A549 treated with DMSO at 1 μM for 4 hours (cell line): ENCODE measurements at places on chromosomes 2 and 18. TPM values are rescaled to one million over a fixed set of nuclear protein-coding genes. Genes with fewer than 3 reads are reported as not detected.

Gene GKN2
- total RNA-seq, result 2.3 to 4.3 TPM (median 3.7 TPM) in 5 replicates

Gene LIMS4
- total RNA-seq, result 0.32 to 0.99 TPM (median 0.59 TPM) in 5 replicates

Gene LRP1B
- total RNA-seq, result not detected in 5 replicates

Gene PCARE
- total RNA-seq, result not detected in 5 replicates

Gene STARD7
- total RNA-seq, result 95.6 to 110 TPM (median 106 TPM) in 5 replicates

Gene TLK1
- 20.9 to 28.5 TPM (median 26.4 TPM) in 5 replicates for total RNA-seq

Gene CD302
- total RNA-seq, result 2.0 to 2.8 TPM (median 2.4 TPM) in 5 replicates

Gene CCDC121
- total RNA-seq, result 2.8 to 4.1 TPM (median 3.6 TPM) in 5 replicates

Gene SERPINB12
- not detected in 5 replicates for total RNA-seq

Gene CCDC148
- 0.13 to 0.55 TPM (median 0.38 TPM) in 5 replicates for total RNA-seq

Gene CCL20
- total RNA-seq, result 2.3 to 7.2 TPM (median 3.2 TPM) in 5 replicates

Gene MAP3K19
- total RNA-seq, result not detected in 5 replicates

Gene ZNF804A
- not detected in 5 replicates for total RNA-seq

Gene TXNDC2
- 0.05 to 0.38 TPM (median 0.17 TPM) in 5 replicates for total RNA-seq
